ENCODE measurements at places on chromosomes 3 and 15.

GRCh38 chr15:33675246-33675645, 293.1 kb upstream of the CHRM5 start:
- DNase-seq: no peak

- DNase-seq: no peak
Observed at GRCh38 chr15:31088672-31089367, 12.7 kb downstream of the TRPM1 start.

- no peak for DNase-seq
Observed at GRCh38 chr15:92332125-92332899, 61.4 kb upstream of the ST8SIA2 start.

- DNase-seq: no peak
Observed at GRCh38 chr3:72153477-72154314, 368.7 kb upstream of the PROK2 start.

DNA sequence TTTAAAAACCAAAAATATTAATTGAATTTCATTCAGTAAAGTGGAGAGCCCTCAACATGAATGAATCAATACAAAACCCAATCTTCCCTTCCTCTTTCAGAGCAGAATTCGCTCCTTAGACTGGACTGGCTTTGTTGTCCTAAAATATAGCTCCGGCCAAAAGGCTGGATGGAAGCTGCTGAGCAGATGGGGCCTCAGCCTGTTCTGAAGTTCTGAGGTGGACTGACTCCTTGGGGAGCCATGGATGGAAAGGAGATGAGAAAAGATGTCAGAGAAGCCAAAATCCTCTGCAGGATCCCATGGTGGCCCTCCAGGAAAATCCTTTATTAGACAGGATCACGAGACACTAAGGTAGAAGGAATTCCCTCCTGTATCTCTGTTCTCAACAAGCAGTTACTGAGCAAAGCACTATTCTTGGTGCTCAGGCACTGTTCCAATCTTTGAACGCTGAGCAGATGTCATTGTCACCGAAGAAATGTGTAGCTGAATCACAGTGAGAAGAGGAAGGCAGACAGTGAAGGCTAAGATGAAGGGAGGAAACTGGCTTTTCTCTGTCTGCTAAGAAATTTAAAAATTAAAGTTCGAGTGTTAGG, 122.0 kb downstream of the SEMA6D start:
- no peak for DNase-seq
